ENCODE measurements at places on chromosomes 16 and 17. TPM values are rescaled to one million over a fixed set of nuclear protein-coding genes. Genes with fewer than 3 reads are reported as not detected.

DNA sequence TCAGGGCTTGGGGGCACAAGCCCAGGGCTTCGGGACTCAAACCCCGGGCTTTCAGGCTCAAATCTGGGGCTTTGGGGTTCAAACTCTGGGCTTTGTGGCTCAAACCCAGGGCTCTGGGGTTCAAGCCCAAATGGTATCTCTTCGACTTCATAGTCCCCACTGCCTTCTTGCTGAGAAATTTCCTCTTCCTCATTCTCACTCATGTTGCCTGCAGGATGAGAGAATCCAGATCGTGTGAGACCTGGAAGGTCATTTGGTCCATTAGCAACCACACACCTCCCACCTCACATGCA, 576 bp downstream of the ZNF768 start:
- DNase-seq, result no peak

- no peak for DNase-seq
Observed at GRCh38 chr16:35140293-35140986, 1681.0 kb downstream of the TP53TG3F start.

DNA sequence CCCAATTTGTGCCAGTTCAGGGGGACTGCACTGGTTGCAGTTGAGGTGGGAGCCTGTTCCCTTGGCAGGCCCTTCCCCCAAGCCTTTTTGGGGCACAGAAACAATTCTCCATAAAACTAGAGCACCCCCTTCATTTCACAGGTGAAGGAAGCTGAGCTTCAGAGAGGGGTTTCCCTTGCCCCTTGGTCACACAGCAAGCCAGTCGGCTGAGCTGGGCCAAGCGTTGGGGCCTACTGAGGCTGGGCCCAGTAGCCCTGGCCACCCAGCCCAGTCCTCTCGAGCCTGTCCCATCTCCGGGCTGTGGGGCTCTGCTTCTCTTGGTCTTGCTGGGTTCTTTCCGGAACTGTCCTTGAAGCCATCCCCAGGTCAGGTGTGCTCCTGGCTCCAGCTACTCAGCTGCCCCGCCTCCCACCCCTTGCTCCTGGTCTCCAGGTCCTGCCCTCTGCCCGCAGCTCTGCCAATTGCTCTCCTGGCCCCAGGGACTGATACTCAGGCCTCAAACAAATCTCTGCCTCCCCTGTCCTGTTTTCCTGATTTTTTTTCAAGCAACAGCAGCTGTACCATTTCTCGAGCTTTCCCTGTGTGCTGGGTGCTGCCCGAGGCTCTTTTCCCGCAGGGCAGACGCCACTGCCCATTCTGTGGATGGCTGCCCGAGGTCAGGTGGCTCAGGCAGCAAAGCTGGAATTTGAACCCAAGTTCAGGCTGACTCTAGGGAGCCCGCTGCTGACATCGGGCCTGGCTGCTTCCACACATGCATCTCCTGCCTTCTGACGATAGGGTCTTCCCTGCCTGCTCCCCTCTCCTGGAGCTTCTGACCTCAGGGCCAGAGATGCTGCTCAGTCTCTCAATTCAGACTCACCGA, 87.4 kb upstream of the NKD1 start:
- DNase-seq, result no peak

- no peak for DNase-seq
Observed at GRCh38 chr17:31511195-31511578, 119.7 kb downstream of the RAB11FIP4 start.

DNA sequence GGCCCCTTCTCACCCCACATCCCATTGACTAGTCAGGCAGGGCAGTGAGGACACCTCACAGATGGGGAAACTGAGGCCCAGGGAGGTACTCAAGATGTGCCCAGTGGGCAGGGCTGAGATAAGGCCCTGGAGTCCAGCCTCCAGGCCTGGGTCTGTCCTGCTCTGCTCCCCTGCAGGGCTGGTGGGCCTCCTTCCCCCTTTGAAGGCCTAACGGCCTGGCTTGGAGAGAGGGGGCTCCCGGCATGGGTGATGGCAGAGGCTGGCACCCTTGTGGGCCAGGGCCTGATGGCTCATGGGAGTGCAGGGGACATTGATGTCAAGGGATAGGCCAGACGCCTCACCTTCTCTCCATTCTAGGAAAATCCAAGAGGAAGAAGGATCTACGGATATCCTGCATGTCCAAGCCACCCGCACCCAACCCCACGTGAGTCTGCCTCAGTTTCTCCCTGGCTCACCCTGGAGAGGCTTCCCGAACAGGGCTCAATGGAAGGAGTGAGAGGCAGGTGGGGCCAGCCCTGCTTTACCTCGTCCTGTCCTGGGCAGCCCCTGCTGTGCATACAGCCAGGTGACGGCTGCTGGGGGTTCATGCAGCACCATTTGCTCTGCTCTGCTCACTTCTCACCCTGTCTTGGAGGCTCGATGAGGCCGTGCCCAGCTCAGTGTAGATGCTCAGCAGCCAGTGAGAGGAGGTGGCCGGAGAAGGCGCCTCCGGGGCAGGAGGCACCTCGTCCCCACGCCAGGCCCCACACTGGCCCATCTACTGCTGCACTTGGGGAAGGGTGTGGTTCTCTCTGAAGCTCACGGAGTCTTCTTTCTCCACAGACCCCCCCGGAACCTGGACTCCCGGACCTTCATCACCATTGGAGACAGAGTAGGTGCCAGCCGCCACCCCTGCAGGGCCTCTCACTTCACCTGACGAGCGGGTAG, 13.8 kb downstream of the MAP2K3 start:
- DNase-seq, result no peak

Gene PTGES3L
- 29.1 TPM for total RNA-seq
